ENCODE measurements at places on chromosomes 11 and 22.

DNA sequence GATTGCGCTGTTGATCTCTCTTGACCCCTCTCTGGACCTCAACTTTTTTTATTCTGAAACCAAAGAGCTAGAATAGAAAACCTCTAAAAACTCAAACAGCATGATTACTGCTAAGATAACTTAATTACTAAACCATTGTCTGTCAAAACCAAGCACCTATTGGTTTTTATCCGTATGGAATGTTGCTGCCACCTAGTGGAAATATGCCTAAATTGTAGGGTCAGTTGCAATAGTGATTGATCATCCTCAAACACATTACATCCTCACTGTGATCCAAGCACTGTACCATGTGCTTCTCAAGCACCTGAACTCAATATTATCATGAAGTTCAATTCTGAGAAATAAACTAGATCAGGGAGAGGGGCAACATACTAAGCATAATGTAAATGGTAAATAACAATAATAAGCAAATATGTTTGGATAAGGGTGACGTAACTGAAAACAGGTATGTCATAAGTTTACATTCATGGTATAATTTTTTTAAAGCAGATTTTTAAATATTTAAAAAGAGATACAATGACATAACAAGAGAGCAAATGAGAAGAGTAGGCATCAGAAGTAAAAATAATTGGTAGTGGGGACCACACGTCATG is 3.8 kb upstream of the OR5A2 start:
- DNase-seq: peak; percentile 39

DNA sequence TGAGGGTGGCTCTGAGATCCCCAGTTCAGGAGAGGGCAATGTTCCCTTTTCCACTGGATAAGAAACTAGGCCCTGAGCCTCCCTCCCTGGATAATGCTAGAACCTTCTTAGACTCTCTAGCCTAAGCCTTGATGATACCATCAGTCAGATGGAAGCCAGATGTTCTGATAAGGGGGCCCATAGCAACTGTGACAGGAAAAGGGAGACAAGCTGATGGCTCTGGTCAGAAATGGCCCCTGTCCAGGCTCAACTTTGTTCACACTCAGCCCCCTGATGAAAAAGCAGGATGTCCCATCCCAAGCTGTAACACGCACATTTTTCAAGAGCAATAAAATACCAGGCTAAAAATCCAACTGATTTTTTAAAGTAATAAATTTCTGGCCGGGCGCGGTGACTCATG is 7.2 kb upstream of the OAF start:
- no peak for DNase-seq

GRCh38 chr11:71249301-71249700 is 3.1 kb downstream of the SHANK2 start:
- no peak for DNase-seq

DNA sequence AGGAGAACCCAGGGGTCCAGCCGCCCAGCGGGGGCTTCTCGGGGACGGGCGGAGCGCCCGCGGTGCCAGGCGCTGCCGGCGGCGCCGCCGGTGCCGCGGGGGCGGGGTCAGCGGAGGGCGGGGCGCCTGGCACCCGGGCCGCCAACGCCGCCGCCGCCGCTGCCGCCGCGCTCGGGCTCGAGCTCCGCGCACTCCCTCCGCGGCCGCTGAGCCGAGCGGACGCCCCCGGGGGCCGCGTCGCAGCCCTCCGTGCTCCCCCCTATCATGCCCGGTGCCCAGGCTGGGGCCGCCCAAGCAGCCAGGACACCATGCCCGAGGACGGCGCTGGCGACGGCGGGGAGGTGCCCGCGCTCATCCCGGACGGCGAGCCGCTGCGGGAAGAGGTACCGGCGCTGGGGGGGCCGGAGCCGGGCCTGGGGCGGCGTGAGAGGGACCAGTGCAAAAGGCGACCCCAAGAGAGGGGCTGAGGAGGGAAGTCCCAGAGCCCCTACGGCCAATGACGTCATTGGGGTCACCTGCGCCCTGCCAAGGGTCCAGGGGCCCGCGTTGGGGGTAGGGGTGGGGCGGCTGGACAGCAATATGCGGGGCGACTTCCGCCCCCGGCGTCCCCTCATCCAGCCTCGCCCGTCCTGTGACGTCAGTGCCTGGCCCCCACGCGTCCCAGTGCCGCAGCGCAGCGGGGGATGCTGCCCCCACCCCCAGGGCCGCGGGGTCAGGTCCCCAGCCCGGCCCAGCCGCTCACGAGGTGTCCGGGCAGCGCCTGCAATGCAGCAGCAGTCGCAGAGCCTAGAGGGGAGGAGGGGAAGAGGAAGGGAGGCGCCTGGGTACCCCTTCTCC is at the start of gene TMEM151A:
TSS of gene TMEM151A (plus strand) at position 189 of the 837 bp plus-strand sequence. CDS start at position 309, 120 bp downstream.
- no peak for DNase-seq

DNA sequence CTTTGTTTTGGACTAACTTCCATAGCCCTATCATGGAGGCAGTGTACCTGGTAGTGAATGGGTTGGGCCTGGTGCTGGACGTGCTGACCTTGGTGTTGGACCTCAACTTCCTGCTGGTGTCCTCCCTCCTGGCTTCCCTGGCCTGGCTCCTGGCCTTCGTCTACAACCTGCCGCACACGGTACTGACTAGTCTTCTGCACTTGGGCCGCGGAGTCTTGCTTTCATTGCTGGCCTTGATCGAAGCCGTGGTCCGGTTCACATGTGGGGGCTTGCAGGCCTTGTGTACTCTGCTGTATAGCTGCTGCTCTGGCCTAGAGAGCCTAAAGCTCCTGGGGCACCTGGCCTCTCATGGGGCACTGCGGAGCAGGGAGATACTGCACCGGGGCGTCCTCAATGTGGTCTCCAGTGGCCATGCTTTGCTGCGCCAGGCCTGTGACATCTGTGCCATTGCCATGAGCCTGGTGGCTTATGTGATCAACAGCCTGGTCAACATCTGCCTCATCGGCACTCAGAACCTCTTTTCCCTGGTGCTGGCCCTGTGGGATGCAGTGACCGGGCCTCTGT is 846 bp downstream of the RNF26 start:
- DNase-seq: no peak

GRCh38 chr11:12094872-12095800 is 15.3 kb upstream of the MICAL2 start:
- no peak for DNase-seq

- DNase-seq: no peak
Observed at GRCh38 chr11:131290185-131290584, 80.2 kb upstream of the NTM start.

- no peak for DNase-seq
Observed at GRCh38 chr11:98771791-98772190, 249.0 kb upstream of the CNTN5 start.

DNA sequence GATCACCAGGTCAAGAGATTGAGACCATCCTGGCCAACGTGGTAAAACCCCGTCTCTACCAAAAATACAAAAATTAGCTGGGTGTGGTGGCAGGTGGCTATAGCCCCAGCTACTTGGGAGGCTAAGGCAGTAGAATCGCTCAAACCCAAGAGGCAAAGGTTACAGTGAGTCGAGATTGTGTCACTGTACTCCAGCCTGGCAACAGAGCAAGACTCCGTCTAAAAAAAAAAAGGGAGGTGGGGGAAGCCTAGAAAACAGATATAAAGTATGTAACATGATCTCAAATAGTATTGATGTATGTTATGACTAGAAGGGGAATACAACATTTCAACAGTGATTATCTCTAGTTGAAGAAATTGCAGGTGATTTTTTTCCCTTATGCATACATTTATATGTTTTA is 61.4 kb downstream of the SLC1A2 start:
- peak; percentile 44 for DNase-seq

DNA sequence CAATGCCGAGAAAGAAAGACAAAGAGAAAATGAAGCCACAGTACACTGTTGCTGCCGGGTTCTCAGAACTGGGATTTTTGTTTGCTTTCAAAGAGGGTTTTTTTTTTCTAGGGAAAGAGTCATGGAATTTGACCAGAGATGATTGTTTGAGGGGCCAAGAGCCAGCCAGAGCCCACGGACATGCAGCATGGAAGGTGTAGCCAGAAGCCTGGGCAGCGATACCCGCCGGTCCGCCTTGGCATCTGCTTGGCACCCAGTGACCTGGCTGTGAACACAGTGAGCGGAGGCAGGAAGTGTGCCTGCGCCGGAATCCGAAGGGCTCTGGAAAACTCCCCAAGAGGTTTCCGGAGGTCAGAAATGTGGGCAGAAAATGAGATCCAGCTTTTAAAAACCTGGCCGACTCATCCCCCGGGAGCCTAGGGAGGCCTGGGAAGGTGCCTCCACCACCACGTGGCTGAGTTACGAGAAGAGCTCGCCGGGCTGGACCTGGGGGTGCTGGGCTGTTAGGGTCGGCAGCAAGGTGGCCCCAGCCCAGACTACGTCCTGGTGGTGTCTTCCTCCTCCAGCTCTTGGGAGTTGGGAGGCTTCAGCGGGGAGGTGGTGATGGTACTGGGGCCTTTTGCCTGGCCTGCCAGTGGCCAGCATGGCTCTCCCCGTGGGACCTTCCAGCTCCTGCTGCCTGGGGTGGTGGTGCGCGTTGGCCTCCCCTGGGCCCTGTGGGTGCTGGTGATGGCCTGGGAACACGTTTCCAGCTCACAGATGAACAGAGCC is 61.6 kb upstream of the PPARA start:
- DNase-seq: peak; percentile 75

- DNase-seq: peak; percentile 5
Observed at GRCh38 chr22:47836957-47837356, 1074.5 kb downstream of the TBC1D22A start.

GRCh38 chr11:73537969-73538368 is 59.9 kb downstream of the FAM168A start:
- no peak for DNase-seq

- DNase-seq: peak; percentile 72
Observed at GRCh38 chr11:121591405-121592033, 138.8 kb upstream of the SORL1-AS1 start.

GRCh38 chr11:60118338-60118737 is 29.9 kb downstream of the MS4A2 start:
- DNase-seq: no peak

DNA sequence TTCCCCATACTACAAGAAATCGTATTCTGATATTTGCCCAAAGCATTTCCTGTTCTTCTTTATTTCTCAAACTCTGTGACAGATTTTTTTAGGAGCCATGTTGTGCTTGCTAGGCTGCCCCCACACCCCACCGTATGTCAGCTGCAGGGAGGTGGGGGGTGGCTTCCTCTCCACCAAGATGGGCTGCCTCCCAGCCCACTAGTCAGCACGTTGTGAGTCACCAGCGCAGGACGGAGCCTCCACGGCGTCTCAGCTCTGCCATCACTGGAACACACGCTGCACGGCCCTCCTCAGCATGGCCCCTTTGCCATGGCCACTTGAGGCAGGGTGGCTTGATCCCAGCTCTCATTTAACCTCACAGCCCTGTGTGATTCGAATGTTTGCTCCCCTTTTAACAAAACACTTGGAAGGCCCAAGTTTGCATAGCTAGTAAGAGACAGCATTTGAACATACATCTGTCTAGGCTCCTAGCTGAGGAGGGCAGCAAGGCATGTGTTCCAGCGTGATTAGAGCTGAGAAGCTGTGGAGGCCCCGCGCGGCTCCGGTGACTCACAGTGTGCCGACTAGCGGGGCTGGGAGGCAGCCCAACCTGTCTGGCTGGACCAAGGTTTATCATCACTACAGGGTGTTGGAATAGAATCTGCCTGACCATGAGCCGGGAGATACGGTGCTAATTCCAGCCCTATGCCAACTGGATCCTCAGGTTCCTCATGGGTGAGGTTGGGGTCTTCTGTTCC is 180.7 kb upstream of the NCAM1 start:
- DNase-seq: no peak

DNA sequence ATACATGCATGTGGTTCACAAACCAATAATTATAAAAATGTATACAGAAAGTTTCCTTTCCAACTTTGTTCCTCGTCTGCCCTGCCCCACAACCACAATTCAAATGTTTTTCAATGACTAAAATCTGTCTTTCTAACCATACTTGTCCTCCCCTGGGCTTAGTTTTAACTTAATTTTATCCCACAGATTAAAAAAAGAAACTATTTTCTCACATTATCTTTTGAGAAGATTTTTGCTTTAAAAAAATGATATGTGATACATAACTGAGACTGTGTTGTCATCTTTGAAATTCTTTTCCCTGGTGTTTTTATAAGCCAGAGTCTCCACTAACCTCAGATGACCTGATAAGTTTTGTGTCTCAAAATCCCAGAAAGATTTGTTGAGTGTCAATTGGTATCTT is 79.0 kb downstream of the FDX1 start:
- DNase-seq: no peak

DNA sequence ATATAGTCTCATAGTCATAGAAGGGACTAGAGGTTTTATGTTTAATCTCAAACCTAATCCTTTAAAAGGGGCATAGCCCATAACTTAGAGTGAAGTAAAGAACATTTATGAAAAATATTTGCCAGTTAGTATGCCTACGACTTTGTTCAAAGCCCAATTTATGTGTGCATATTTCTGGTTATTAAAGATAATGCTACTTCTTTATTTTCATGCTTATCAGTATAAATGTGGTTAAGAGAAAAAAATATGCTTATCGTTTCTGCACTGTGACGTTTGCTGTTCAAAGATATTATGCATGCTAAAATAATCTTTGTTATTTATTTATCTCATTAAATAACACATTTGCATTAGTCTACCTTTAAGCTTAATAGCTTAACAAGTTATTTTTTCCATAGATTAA is 343.9 kb downstream of the DYNC2H1 start:
- no peak for DNase-seq

Measured in iris pigment epithelial cell (primary cell).